ENCODE measurements at places on chromosomes 2 and 18.

- no peak for DNase-seq
These were observed 31.0 kb upstream of the EPB41L3 start for GRCh38 chr18:5574843-5575242.

GRCh38 chr2:20640411-20641122 lies 10.3 kb downstream of the HS1BP3 start:
- DNase-seq, result no peak

DNA sequence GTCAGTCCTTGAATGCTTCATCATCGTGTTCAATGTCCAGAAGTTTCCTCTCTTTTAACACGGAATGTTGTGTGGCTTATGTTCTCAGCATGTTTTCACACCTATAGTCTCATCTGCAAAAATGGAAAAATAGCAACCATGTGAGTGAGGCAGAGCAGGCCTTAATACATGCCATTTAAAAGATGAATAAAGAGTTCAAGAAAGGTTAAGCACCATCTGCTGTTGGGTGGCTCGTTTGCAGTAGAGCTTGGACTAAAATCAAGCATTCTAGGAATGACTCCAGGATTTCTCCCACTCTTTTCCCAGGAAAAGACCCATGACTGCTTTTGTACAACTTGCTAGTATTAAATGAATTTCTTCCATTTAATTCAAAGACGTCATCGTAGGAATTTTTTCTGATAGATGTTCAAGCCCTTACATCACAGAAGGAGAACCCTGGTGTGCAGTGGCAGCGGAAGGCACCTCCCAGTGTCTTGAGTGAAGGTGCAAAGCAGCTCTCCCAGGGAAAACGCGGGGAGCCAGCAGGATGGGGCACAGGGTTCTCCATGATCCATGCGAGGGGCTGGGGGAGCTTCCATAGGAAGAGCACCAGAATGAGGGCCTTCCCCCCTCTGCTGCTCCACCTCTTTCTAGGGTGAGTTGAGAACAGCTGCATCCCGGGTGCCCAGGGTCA lies 9.6 kb downstream of the DCDC2C start:
- no peak for DNase-seq

DNA sequence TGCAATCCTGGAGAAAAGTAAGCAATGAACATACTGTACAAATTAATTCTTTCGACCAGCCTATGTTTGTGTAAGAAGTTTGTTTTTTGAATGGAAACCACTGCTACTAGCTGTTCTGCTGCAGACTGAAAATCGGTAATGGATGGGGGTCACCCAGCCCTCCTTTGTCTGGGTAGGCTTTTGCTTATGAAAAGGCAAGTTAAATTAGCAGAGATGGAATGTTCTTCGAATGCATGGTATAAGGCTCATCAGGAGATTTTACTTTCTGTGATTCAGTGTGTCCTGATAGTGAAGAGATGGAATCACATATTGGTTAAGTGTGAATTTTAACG lies 53.8 kb downstream of the EEF1B2 start:
- no peak for DNase-seq

- no peak for DNase-seq
These were observed 76.2 kb downstream of the ATAD2B start for GRCh38 chr2:23850564-23851256.

GRCh38 chr2:27081984-27082772 lies 3.8 kb downstream of the EMILIN1 start:
- DNase-seq, result no peak

- no peak for DNase-seq
These were observed 3.5 kb downstream of the SLC4A3 start for GRCh38 chr2:219630770-219631405.

- no peak for DNase-seq
These were observed 1.5 kb upstream of the DGUOK start for GRCh38 chr2:73925033-73925704.

- DNase-seq, result no peak
These were observed 38.1 kb upstream of the SCLY start for GRCh38 chr2:238022594-238023157.

- DNase-seq, result no peak
These were observed 496.2 kb upstream of the NRXN1 start for GRCh38 chr2:51528156-51528555.
